ENCODE measurements at places on chromosomes 6 and 20.

GRCh38 chr6:117346142-117346930 lies 79.4 kb downstream of the ROS1 start:
- DNase-seq, result peak; percentile 52

- no peak for DNase-seq
Measured at GRCh38 chr6:8674126-8674525, 238.8 kb upstream of the SLC35B3 start.

DNA sequence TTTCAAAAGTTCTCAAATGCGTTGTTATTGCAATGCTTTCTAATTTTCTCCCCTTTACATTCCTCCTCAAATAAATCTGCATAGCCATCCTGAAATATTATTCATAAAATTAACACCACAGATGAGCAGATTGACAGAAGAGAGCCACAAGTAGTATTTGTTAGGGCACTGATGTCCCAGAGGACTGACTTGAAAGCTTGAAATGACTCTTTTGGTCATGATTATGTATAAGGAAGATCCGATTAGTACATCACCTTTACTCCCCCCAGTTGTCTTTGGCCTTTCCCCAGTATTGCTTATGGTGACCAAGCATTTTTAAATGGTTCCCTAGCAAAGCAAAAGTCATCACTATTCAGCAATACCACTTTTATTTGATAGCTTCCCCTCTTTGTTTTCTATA lies 187.6 kb downstream of the ADAT2 start:
- DNase-seq, result no peak

GRCh38 chr6:45450831-45451230 lies 73.1 kb upstream of the SUPT3H start:
- no peak for DNase-seq

GRCh38 chr20:45104786-45105185 lies 3.9 kb upstream of the KCNS1 start:
- DNase-seq, result peak; percentile 98

DNA sequence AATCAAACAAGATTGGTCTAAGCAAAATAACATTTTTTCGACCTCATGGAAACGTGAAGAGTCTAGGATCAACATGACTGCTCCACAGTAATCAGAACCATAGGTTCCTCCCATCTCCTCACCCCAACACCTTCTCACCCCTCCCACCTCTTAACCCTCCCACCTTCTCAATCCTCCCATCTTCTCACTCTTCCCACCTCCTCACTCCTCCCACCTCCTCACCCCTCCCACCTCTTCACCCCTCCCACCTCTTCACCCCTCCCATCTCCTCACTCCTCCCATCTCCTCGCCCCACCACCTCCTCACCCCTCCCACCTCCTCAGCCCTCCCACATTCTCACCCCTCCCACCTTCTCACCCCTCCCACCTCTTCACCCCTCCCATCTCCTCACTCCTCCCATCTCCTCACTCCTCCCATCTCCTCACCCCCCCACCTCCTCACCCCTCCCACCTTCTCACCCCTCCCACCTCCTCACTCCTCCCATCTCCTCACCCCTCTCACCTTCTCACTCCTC lies 567.4 kb downstream of the C6orf118 start:
- DNase-seq, result no peak

DNA sequence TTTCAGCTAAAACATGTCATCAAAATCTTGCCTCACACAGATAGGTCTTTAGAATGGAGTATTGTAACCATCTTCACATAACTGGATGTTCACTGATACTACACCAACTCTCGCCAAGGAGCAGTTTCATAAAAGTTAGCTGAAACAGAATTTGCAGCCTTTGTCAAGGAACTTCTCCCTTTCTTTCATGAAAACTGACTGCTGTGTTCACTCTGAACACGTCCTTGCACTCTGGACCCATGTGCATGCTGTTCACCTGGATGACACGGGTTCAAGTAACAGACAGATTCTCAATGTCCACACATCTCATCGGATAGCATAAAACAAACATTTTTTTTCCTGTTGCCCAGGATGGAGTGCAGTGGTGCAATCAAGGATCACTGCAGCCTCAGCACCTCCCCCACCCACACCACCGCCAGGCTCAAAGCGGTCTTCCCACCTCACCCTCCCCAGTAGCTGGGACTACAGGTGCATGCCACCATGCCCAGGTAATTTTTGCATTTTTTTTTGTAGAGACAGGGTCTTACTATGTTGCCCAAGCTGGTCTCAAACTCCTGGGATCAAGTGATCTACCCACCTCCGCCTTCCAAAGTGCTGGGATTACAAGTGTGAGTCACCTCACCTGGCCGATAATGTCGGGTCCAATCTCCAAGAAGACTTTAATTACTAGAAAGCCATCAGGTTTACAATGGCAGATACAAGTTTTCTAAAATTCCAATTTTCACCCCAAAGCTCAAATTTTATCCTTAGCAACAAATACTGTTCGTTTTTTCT lies 9.4 kb downstream of the DIDO1 start:
- no peak for DNase-seq

DNA sequence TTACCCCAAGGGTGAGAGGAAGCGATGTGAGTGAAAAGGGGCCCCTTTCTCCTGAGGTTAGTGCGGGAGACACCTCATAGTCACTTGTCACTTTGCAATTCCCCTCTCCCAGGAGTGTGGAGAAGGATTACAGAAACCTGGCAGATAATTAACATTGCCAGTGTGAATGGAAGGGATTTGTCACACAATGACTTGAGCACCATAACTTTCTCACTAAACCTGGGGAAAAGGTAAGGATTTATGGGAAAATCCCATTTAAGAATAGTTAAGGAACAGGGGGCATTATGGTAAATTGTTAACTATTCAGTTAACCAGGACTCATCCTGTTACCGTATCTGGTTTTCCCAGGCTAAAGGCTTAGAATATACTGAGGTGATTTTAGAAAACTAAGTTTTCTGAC lies 219.5 kb upstream of the JAG1 start:
- peak; percentile 66 for DNase-seq

DNA sequence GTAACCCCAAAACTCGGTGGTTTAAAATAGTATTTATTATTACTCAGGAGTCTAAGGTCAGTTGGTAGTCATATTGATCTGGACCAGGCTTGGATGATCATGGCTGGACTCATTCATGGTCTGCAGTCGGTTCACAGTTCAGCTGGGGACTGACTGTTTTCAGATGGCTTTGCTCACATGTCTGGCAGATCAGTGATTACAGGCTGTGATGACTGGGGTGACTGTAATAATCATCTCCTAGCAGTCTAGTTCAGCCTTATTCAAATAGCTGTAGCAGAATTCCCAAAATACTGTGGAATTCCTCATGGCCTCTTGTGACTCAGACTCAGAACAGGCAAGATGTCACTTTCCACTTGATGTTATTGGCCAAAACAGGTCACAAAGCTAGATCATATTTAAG lies 16.4 kb upstream of the NT5DC1 start:
- no peak for DNase-seq

DNA sequence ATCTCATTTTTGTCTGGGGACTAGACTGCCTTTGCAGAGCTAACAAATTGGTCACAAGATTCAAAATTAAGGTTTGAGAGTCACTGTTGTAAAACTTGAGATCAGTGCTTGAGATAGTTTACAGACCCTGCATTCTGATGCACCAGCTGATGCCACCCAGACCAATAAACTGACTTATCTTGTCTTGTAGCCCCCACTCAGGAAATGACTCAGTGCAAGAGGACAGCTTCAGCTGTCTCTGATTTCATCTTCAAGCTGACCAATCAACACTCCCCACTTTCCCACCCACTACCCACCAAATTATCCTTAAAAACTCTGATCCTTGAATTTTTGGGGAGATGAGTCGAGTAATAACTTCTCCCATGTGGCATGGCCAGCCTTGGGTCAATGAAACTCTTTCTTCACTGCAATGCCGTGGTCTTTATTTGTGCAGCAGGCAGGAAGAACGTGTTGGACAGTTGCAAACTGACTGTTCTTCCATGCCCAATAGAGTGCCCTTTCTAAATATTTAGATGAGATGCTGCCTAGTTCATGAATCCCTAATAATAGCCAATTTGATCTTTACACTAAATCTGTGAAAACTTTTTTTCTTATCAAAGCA lies 48.3 kb upstream of the PROKR2 start:
- no peak for DNase-seq

GRCh38 chr20:10090588-10091166 lies 55.9 kb downstream of the ANKEF1 start:
- DNase-seq, result peak; percentile 51

DNA sequence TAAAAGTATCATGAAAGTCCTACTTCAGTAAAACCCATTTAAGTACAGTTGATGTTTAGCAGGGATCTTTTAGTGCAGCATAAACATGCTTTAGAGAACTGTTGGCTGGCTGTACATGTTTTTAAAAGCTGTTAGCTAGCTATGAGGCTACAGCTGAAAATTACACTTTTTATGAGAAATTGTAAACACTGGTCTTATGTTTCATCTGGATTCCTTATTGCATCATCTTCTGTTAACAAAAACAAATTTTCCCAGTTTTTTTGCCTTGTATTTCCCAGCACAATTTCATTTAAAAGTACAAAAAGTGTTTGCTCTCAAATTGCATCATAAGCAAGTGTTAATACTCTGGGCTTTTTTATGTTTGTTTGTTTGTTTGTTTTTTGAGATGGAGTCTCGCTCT lies 18.3 kb upstream of the HLA-E start:
- no peak for DNase-seq

GRCh38 chr6:169555971-169556617 lies 145.7 kb downstream of the WDR27 start:
- no peak for DNase-seq

DNA sequence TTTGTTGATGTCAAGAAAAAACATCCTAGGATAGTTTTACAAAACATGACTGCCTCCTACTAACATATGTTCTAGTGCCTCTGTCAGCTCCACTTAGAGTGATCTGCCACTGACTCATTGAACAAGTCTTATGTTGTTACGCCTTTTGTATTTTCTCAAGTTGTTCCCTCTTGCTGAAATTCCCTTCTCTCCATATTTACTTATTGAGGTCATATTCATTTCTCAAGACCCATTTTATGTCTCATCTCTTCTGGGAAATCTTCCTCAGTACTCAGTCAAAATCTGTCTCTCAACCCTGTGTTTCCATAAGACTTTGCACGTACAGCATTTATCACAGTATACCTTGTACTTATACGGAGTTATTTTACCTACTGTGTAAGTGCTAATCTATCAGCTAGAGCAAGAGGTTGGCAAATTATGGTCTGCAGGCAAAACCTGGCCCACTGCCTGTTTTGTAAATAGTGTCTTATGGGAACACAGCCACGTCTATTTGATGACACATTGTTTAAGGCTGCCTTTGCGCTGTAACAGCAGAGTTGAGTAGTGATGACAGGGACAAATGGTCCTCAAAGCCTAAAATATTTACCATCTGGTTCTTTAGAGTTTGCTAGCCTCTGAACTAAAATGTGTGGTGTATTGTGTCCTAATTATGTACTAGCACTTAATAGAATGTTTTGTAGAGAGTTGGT lies 83.4 kb downstream of the ADGRB3 start:
- DNase-seq, result no peak

DNA sequence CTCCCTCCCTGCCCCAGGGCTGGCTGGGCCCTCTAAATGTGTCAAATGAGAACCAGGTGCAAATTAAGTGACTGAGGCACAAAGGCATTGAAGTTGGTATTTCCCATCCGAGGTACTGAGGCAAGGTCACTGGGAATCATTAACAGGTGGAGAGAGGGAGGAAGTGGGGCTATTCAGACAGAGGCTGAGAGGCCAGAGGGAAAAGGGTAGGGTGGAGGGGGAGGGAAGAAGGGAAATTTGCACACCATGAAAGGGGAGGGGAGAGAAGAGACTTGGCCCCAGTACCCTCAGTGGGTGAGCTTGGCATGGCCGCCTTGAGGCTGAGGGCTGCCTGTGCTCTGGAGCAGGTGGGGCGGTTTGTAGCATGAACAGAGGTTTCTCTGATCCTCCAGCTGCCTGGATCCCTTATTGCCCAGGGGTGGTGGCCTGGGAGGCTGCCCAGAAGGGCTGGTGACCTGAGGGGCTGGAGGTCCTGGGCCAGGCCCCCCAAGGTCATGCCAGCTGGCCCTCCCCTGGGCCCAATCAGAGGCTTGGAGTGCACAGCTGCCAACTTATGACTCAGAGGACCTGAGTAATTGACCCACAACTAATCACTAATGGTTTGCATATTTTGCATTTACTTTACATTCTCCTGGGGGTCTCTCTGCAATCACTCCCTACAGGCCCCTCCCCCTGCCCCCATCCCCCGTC lies 40.3 kb upstream of the ZFAND3 start:
- DNase-seq, result peak; percentile 70

- peak; percentile 62 for DNase-seq
Measured at GRCh38 chr6:29826271-29826670, 1.4 kb upstream of the HLA-G start.

GRCh38 chr20:51624157-51624731 lies 81.7 kb upstream of the NFATC2 start:
- peak; percentile 18 for DNase-seq

DNA sequence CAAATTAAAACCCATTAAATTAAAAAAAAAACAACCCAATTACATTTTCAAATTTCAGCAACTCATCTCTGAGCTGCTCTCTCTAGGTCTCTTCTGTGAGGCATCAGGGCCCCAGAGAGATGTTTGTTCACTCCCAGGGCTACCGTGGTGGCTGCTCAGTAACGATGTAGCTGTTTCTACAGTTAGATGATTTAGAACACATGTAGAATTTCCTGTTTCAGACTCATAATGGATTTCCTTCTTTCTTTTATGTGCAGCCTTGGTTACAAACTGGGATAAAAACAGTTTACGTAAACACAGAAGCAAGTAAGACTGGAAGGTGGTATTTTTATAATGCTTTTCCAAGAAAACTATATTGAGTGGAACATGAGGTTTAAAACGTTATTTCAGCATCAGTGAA lies 116.1 kb upstream of the CCN2 start:
- no peak for DNase-seq

GRCh38 chr6:134795001-134795400 lies 154.9 kb downstream of the ALDH8A1 start:
- DNase-seq, result no peak

DNA sequence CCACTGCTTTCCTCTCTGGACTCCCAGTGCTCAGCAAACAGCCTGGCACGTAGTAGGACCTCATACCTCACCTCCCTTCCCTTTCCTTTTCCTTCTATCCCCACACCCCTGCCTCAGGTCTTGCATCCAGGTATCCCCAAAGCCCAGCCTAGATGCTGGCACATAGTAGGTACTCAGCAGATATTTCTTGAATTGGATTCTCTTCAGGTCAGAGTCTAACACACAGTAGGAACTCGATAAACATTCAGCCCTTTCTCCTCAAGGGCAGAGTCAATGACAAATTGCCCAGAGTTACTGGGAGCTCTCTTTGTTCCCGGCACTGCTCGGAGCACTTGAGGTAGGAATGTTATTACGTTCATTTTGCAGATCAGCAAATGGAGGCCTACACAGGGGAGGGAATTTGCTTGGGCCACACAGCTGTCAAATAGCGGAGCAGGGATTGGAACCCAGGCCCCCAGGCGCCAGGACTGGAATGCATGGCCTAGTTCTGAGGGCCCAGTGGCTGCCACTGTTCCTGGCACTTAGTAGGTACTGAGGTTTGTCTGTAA lies 25.9 kb downstream of the NOL4L start:
- no peak for DNase-seq

DNA sequence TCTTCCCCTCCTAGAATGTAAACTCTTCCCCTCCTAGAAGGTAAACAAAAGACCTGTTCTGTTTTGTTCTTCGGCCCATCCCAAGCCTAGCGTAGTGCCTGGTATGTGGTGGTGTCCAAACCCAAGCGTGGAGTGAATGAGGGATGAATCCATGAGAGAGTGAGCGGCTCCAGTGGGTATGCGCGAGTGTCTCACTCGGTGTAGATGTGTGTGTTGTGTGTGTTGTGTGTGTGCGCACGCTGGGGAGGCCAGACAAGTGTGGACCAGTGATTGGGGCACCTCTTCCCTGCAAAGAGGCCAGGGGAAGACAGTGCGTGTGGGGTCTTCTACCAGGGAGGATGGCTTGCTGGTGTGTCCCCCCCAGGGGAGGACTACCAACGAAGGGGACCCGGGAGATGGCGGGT lies 392 bp upstream of the SLC2A10 start:
- no peak for DNase-seq
